ENCODE measurements at places on chromosomes 2 and 18.

DNA sequence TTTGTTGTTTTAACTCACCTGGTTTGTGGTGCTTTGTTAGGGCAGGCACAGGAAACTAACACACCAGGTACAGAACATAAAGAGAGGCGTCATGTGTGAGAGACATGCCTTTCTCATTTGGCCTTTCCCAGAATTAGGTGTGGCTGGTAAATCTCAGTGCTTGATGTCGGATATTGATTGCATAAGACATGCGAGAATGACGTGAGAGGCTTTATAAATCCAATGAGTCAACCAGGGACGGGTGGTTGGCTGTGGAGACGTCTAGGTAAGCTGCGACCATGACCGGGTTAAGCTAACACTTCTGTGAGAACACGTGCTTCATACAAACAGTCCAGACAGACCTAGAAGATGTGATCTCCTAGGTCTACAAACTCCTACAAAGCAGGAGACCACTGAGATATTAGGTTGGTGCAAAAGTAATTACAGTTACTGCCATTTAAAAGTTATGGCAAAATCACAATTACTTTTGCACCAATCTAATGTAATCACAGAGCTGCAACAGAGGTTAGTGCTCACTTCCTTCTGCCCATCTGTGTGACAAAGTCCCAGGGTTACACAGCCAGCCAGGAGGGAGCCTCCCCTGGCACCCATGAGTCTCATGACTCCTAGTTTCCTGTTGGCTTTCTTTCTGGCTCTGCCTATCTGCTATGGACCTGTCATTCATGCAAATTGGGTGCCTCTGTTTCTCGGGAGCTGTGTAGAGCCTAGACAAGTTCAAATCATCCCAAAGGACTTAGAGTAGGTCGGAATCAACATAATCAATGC, 98.9 kb upstream of the ATP8B1 start:
- DNase-seq = no peak

DNA sequence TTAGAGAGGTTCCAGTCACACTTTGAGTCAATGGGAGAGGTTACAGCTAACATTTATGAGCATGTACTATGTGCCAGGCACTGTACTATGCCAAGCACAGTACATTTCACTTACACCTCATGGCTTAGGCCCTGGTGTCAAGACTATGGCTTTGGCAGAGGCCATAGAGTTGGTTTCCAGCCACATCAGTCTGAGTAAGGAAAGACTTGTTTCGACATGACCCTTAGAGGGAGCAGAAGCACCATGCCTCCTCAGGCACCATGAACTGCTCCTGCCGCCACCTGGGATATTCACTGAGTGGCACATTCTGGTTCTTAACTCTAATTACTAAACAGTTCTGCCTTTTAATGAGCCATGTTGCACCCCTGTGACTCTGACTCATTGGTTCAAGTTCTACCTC, 12.7 kb downstream of the DGUOK start:
- DNase-seq = no peak

DNA sequence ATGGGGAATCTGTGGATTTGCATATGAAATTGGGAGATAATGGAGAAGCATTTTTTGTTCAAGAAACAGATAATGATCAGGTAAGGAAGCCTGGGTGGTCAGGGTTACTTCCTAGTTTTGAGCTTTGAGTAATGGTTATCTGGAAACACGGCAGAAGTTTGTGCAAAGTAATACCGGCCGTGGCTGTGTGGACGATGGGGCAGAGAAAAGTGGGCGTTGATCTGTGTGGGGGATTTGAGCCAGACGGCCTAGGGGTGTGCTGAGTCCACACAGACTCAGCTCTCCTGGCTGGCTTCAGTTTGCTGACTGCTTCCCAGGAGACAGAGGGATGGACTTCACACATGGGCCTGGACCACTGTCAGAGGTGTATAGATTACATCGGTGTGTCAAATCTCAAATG, 21.3 kb downstream of the LPIN1 start:
- no peak for DNase-seq

- DNase-seq = peak; percentile 50
These were observed 1549.7 kb upstream of the ACVR2A start for GRCh38 chr2:146295080-146295670.

DNA sequence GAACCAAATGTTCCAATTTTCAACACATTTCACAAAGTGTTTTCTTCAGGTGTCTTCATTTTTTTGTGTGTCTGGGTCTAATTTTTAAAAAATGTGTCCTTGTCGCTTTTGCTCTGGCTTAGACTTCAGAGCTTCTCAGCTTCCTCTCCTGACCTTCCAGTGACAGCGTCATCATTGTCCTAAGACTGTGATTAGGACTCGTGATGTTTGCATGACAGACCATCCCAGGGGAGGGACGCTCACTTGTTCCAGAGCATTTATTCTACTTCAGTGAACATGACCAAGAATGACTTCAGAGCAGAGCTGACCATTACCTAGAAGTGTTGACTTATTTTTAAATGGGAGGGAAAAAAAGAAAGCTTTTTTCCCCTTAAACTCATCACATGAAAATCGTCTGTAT, 591.9 kb downstream of the IRS1 start:
- no peak for DNase-seq

Data from hematopoietic multipotent progenitor cell (in vitro differentiated cells).